ENCODE measurements at places on chromosomes 5 and 9. TPM values are rescaled to one million over a fixed set of nuclear protein-coding genes. Genes with fewer than 3 reads are reported as not detected.

The AJM1 gene
- total RNA-seq, result 5.1 TPM

The MAMDC2 gene
- not detected for total RNA-seq

The PRDM9 gene
- total RNA-seq, result not detected

The SCGB3A2 gene
- not detected for total RNA-seq

The RUSC2 gene
- not detected for total RNA-seq

The SPINK4 gene
- not detected for total RNA-seq

The PROP1 gene
- not detected for total RNA-seq

DNA sequence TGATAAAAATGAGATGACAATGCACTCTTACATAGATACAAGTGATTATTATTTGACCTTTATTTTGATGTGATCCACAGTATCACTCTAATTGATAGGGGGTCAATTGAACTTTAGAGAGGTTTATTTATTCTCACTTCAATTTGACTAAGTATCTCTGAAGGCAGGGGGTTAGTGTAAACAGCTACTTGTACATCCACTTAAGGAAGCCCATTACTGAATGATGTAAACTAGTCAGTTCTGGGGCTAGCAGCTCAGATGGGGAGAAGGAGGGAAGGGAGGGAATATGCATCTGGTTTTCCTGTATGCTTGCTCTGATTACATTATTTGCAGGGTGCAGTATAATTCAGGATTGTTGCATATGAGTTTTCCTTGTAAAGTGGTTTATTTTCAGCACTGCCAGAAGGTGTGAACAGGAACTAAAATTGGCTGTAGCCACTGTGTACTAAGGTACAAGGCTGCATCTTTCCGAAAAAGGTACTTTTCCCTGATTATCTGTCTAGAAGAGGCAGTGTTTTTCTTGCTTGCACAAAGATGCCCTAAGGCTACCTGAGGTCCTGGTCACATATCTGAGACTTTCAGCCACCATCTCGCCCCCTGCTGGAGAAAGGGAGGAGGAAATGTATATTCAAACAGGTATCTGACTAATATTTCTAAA is 51.2 kb downstream of the MRPS27 start:
- DNase-seq, result peak; percentile 62

DNA sequence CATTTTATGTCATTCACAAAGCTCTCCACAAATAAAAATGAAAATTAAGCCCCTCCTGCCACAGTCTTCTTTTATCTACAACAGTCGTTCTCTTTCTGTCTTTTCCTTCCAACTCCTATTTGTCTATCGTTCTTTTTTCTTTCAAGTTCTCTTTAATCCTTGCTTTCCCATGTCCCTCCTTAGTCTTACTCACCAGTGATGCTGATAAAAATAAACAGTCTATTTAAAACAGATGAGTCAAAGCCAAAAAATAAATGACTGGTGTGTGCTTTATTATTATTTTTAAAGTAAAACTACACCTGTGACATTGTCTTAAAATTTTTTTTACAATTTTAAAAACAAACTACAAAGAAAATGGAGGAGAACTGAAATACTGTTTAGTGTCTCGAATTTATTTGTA is 137.1 kb upstream of the TMEM161B start:
- DNase-seq, result no peak

DNA sequence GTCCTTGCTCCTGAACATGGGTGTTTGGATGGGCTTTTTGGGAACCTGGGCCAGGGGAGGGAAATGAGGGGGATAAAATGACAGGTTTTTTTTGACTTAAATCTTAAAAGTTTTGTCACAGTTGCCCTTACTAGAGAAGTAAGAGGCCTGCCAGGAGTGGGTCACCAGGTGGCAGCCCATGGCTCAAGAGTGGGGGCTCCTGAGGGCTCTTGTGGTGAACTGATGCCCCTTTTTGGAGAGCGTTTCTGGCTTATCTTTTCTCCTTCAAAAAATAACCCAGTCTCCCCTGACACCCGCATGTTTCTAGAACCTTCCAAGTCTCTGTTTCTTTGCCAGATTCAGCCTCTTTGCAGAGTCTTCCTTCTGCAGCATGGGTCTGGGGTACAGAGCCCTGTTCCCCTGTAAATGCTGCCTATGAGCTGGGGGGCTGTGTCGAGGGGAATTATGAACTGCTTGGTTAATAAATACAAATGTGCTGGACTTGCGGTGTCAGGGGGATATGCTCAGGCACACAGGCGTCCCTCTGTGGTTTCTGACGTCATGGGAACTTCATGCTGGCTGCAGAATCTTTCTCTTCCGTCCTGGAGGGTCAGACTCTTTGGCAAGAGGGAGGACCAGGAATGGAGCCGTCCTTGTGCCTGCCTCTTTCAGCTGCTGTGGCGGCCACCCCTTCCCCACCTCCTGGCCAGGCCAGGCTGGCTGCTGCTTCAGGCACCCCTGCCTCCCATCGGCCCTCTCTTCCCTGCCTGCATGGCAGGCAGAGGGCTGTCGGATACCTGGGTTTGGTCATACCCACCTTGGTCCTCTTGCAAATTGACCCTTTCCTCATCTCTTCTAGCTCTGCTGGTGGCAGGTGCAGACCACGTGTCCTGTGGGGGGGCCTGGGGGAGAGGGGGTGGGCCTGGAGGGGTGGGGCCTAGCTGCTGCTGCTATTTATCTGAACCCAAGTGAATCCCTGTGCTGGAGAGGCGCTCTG is 30.1 kb downstream of the PTPA start:
- DNase-seq, result peak; percentile 83

DNA sequence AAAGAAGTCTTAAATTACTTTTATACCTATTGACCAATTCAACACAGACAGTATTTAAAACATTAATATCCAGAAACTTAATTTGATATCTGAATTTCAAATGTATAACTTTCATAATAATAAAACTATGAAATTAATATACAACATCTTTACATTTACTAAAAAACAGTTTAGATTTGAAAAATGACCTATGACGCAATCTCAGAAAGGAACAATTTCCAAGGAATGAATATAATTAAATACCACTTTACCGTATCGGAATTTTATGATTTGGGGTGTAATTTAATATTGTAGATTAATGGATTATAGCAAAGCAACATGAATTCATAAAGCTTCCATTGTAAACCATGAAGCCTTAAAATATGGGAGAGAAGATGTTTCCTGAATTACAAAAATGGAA is 321.5 kb upstream of the TRPM3 start:
- DNase-seq, result no peak

- no peak for DNase-seq
Measured at GRCh38 chr5:29697785-29698414, 1495.6 kb upstream of the CDH6 start.

- no peak for DNase-seq
Measured at GRCh38 chr9:101579711-101580545, 14.8 kb downstream of the PPP3R2 start.

- DNase-seq, result no peak
Measured at GRCh38 chr9:97176206-97176605, 131.3 kb upstream of the CCDC180 start.

- DNase-seq, result no peak
Measured at GRCh38 chr5:127758766-127759283, 55.6 kb downstream of the CCDC192 start.

DNA sequence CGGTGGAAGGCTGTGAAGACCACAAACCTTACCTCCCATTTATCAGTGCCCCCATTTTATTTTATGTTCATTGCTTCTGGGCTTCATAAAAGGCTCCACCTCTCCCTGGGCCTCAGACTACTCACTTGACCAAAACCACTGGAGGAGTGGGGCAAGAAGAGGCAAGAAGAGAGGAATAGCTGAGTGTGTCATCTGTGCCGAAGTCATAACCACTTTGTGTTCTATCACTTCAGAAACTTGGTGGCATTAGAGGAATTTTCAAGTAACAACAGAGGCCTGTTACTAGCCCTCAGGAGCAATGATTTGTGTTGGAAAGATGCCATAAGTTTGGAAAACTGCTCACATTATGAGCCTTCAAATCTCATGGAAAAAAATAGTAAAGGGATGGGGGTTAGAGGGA is 88.7 kb upstream of the PIK3R1 start:
- no peak for DNase-seq

DNA sequence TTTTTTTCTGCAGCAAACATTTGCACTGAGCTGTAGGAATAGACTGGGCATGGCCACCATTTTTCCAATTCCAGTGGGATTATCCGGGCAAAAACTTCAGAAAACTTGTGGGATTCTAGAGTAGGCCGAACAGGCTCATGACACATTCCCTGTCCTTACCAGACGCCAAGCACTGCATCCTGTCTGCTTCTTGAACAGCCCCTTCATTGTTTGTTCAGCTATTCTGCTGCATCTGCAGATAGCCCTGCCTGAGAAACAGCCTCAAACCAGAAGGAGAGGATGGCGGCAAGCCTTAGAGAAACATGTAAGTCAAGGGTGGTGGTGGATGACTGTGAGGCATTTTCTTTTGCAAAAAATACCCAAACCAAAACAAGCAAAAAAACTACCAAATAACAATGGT is 111.8 kb upstream of the NTRK2 start:
- DNase-seq, result no peak

DNA sequence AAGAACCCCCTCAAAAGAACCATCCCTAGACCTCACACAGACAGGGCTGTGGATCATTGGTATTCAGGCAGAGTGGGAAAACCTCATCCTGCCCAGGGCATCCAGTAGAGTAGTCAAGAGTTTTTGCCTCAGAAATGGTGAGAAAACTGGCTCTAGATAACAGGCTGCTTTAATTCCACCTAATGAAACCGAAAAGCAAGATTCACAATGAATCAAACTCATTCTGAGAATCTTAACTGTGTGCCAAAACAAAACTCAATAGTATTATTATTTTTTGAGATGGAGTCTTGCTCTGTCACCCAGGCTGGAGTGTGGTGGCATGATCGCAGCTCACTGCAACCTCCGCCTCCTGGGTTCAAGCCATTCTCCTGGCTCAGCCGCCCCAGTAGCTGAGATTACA is 17.8 kb upstream of the NPM1 start:
- no peak for DNase-seq

- DNase-seq, result no peak
Measured at GRCh38 chr5:179297486-179298180, 47.6 kb downstream of the ADAMTS2 start.

DNA sequence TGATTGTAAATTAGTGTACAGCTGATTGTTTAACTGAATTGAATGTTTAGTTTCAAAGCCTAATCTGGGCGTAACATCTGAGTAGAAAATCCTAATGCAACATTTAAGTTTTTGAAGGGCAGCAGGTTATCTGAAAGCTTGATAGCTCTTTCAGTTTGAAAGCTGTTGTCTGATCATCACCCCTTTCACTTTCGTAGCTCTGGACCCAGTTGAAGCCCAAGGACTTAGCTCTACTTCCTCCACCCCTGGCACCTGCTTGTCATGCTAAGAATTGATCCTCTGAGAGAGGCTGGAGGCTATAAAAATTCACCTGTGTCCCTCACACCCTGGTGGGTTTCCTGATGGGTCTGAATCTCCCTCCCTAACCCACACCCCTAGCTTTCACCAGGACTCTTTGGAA is 86.0 kb downstream of the ZFAND5 start:
- DNase-seq, result no peak

- DNase-seq, result no peak
Measured at GRCh38 chr5:99068944-99069650, 140.3 kb upstream of the CHD1 start.

DNA sequence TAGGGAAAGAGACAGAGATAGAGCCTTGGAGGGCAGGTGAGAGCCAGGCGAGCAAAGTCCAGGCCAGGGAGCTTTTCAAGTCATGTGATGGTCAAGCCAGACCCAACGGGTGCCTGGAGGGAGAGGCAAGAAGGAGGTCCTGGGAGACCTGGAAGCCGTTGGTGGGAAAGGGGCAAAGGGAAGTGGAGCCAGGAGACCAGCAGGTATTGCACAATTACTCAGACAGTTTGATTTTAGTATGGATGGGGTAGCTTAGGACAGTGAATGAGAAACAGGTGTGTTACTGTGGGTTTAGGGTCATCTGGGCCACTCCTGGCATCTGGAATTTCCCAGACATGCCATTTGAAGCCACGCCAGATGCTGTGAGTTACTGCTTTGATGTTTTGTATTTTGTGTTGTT is 5.1 kb downstream of the SECISBP2 start:
- DNase-seq, result no peak

GRCh38 chr5:10306806-10307205 is 896 bp downstream of the CMBL start:
- no peak for DNase-seq

GRCh38 chr9:32955655-32956478 is 45.6 kb downstream of the APTX start:
- no peak for DNase-seq

- DNase-seq, result peak; percentile 40
Measured at GRCh38 chr5:79237740-79238560, 2.0 kb downstream of the JMY start.

DNA sequence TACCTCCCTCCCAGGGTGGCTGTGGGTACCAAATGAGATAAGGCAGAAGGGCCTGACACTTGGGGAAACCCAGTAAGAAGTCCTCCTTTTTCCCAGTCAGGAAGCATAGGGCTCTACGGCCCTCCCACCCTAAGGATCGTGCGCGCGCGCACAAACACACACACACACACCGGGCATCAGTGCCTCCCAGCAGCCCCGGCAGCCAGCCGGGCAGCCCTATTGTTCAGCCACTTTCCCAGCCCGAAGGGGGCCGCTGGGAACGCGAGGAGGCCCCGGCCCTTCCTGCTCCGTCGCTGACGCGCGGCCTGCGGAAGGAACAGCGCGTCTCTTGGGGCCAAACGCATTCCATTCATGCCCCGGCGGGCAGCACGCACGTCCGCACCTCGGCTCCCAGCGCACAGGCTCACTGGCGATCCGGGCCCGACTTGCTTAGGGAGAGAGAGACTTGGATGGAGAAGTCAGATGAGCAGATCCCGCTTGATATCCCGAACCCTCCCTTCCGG is 22.6 kb downstream of the DUSP1 start:
- DNase-seq, result no peak

DNA sequence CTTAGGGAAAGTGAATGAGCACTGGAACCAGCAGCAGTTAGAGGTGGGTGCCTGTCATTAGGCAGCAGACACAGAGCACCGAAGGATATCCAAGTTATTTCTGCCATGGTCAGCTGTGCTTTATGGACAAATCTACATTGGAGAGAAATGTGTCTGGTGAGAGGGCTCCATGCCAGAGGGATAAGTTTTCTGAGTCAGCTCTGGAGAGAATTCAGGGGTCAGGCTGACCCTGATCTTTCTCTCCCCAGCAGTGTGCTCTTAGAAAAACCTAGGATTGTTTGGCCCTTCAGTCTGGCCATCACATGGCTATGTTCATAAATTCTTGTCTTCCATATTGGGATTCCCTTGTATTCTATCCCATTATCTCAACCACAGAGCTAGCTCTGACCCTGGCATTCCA is 8.9 kb upstream of the IL17B start:
- DNase-seq, result no peak

DNA sequence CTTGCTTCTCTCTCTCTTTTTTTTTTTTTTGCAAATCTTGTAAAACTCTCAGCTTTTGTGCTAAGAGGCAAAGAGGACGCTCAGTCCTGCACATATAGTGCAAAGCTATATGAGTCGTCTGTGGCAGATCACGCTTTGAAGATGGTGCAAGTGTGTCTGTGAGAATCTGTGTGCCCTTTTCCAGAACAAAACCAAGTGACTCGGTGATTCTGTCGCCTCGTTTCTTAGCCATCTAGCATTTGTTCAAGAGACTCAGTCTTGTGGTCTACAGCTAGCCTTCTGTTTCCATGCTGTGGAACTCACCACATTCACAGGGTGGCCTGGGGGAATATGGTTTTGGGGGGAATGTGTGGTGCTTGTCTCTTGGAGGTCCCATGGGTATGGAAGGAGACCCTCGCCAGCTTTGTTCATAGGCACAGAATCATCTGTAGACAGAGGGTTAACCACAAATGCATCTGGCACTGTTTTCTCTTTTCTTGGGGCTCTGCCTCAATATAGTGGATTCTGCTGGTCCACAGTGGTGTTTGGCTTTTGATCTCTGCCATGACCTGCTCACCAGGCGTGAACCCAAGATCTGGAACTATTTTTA is 82.1 kb downstream of the C9orf152 start:
- peak; percentile 73 for DNase-seq

Measured in OCI-LY7 (cell line).